ENCODE measurements at places on chromosomes 16 and 17.

- peak; percentile 77 for DNase-seq
These were observed 50.0 kb downstream of the SF3B3 start for GRCh38 chr16:70573451-70574121.

- DNase-seq, result no peak
These were observed 6.9 kb upstream of the ABAT start for GRCh38 chr16:8667492-8667891.

DNA sequence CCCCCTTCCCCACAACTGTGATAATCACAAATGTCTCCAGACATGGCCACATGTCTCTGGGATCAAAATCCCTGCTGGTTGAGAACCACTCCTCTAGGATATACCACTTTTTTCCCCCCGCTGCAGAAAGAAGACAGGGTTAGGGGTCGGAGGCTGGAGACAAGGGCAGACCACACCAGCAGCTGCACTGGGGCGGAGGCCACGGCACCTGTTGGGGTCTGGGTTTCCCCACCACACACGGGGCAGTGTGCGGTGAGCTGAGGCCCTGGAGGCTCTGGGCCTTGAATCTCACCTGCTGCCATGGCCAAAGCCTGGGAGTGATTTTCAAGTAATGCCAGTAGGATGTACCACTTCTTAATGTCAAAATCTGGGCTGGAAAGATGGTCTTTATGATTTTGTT lies 320.5 kb downstream of the SNX29 start:
- no peak for DNase-seq

GRCh38 chr16:30526137-30526822 lies at the start of gene ZNF768:
TSS of gene ZNF768 (minus strand) at chr16:30526566. CDS start at chr16:30526413, 153 bp downstream.
- no peak for DNase-seq

GRCh38 chr16:80265624-80266306 lies 275.0 kb upstream of the DYNLRB2 start:
- DNase-seq, result no peak

DNA sequence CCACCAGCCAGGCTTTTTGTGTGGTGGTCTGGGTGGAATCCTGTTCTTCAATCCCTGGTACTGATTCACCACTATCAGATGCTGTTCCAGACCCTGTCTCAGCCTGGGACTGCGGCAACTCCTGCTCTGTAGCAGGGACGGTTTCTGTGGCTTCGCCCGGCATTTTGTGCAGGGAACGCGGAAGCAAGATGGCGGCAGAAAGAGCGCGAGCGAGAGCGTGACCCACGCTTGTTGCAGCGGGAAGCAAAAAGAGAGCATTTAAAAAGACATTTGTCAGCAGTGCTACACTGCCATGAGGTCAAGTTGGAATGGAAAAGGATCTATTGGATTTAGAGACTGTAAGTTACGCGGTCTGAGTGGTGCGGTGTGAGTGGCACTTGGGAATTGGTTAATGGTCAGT lies at the start of gene NACA2:
NACA2 (minus strand) TSS at position 202 of the 400 bp plus-strand sequence; CDS start at position 163, 39 bp downstream.
- no peak for DNase-seq

GRCh38 chr16:73196670-73197069 lies 148.7 kb upstream of the ZFHX3 start:
- peak; percentile 43 for DNase-seq

DNA sequence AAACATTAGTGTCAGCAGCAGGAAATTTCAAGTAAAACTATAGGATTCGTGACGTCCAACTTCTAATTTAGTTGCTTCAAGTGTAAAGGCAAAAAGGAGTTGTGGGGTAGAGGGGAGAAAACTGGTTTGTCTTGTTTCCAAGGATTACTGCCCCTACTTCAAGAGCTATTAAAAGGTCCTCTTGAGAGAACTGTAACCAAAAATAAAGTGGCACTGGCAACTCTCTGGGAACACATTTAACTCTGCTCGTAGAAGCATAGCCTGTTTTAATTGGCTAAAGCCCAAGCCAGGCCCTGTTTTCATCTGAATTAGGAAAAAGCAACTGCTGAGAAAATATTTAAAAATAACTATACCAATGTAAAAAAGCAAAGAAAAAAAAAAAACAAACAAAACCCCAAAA lies 51.8 kb upstream of the AKAP1 start:
- DNase-seq, result no peak

- DNase-seq, result no peak
These were observed 216.1 kb upstream of the CPHXL start for GRCh38 chr16:75942351-75942750.

GRCh38 chr17:5514976-5515375 lies 28.6 kb downstream of the MIS12 start:
- no peak for DNase-seq

DNA sequence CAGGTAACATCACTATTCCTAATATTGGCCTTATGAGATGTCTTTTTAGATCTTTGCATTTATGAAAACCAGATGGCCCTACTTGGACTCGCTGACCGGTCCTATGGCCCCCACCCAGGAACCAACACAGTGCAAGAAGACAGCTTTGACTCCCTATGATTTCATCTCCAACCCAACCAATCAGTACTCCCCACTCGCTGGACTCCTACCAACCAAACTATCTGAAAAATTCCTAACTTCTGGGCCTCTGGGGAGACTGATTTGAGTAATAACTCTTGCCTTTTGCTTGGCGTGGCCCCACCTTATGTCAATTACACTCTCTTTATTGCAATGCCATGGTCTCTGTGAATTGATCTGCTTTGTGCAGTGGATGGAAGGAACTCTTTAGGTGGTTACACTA lies 828.9 kb downstream of the CDH11 start:
- DNase-seq, result no peak

DNA sequence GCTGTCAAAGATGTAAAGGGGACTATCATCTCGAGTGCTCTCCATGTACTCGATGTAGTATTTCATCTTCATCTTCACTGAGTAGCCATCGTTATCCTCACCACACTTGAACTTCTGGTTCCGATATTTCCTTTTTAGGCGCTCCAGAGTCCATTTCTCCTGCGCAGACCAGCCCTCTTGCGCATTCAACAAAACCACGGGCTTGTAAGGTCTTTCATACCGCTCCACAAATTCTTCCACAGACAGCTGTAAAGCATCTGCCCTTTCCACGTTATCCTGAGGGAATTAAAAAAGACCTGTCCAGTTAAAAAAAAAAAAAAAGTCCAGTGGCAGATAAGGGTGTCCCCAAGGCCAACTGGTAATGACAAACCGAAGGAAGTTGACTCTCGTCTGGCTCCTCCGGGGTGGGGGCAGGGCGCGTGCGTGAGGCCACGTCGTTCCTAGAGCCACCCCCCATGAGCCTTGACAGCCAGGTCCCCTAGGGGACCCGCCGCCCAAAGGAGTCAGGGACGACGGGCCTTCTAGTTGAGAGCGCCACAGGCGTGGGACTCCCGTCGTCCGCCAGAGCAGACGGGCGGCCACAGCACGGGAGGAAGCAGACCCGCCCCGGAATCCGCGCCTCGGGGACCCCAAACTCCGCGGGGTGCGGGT lies 701 bp downstream of the JMJD6 start:
- DNase-seq, result no peak

GRCh38 chr16:86225905-86226371 lies 284.4 kb upstream of the FOXF1 start:
- DNase-seq, result no peak

- DNase-seq, result no peak
These were observed 120.9 kb downstream of the METRNL start for GRCh38 chr17:83200231-83200699.

GRCh38 chr17:35947156-35947585 lies 3.7 kb upstream of the LYZL6 start:
- peak; percentile 28 for DNase-seq

GRCh38 chr16:19574615-19575014 lies 19.1 kb downstream of the VPS35L start:
- no peak for DNase-seq

DNA sequence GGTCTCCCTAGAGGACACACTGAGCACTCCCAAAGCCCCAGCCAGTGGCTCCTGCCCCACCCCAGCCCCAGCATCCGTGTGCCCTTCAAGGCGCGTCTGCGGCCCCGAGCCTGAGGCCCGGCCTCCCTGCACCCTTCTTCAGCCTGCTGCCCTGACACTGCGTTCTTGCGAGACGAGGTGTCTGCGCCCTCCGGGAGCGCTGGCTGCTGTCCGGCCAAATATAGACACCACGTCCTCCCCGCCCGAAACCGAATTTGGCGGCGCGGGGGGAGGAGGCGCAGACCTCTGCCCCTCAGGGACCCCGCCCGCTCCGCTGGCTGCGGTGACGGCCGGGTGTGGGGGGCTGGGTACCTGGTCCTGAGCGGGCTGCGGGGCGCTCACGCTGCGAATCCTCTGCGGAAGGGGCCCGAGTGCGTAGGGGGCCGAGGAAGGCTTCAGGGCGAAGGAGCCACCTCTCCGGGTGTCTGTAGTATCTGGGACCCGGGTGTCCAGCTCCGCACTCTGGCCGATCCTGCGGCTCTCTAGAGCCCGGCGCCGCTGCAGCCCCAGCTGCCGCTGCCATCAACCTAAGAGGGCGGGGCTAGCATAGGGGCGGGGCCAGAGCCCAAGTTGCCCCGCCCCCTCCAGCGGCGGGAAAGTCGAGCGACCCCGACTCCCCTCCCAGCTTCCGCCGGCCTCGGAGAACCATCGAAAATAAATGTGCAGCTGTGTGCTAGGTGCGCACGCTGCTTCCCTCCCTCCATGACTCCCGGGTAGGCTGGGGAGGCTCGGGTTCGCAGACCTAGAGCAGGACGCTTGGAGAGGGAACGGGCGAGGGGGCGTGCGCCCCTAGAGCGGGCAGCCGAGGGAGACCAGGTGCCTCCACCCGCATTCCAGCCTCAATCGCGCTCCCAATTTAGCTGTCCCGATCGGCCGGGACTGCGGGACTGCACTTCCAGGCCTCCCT lies at the start of gene CORO6:
CORO6 (minus strand) TSS at position 576 of the 946 bp plus-strand sequence. CDS start 1,491 bp downstream, outside the sequence.
- DNase-seq, result peak; percentile 29

DNA sequence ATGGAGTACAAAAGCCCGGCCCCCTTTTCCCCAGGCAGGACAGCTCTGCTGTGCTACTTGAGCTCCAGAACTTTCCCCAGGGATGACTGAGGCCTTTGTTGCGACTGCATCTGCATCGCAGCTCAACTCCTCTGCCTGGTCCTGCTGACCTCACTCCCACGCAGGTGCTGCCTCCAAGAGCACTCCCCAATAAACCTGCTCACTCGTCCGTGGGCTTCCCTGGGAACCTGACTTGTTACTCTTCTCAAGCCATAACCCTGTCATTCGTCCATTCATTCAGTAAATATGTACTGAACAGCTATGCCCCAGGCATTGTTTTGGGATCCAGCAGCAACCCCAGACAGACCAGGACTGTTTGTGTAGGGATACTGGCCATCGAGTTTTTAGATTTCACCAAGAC lies 11.6 kb upstream of the RMI2 start:
- DNase-seq, result peak; percentile 93

GRCh38 chr16:50137268-50137667 lies 15.8 kb upstream of the TENT4B start:
- DNase-seq, result no peak

GRCh38 chr17:57935833-57936807 lies 19.1 kb downstream of the CUEDC1 start:
- no peak for DNase-seq

GRCh38 chr16:59181821-59182420 lies 447.8 kb upstream of the GOT2 start:
- no peak for DNase-seq

- peak; percentile 38 for DNase-seq
These were observed at the start of gene KSR1 for GRCh38 chr17:27455914-27456680. TSS of gene KSR1 (plus strand) at chr17:27456448. CDS start at chr17:27456644, 196 bp downstream.

DNA sequence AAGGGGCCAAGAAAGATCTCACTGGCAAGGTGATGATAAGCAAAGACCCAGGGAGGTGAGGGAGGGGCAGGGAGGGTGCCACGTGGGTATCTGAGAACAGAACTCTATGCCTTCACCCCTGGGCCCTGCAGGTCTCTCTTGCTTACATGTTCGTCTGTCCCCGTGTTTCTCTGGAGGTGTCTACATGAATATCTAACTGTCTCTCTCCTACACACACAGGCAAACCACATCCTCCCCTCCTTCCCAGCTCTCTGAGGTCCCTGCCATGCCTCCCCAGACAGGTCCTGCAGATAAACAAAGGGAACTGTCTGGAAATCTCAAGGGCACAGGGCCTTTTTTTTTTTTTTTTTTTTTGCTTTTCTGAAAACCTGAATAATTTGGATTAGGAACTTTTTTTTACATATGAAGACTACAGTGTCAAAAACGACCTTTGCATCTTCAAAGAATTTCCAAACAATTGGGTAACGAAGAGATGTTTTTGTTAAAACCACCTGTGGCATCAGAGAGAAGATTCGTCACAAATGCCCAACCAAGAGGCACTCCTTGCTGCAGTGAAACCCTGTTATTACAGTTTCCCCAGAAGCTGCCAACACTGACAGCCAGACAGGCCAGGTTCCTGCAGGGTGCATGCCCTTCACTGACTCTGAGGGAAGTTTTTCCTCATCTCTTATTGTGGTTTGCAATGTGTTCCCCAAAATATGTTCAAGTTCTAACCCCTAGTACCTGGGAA lies 17.8 kb downstream of the PLLP start:
- DNase-seq, result peak; percentile 55

DNA sequence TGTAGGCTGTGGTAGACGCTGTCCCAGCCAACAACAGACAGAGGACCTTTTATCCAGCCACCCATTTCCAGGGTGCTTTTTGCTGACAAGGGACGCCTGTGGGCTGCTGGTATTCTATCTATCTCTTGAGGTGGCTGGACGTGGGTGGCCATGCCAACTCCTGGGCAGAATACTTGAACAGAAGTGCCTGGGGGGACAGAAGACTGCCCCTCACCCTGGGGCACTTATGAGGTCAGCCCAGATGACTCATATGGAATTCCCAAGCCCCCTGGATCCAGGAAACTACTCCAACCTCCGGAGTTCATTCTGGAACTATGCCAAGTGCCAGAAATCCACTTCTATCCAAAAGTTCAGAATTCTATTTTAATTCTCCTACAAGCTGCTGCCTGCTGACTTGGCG lies 61.3 kb downstream of the CDRT4 start:
- DNase-seq, result no peak

DNA sequence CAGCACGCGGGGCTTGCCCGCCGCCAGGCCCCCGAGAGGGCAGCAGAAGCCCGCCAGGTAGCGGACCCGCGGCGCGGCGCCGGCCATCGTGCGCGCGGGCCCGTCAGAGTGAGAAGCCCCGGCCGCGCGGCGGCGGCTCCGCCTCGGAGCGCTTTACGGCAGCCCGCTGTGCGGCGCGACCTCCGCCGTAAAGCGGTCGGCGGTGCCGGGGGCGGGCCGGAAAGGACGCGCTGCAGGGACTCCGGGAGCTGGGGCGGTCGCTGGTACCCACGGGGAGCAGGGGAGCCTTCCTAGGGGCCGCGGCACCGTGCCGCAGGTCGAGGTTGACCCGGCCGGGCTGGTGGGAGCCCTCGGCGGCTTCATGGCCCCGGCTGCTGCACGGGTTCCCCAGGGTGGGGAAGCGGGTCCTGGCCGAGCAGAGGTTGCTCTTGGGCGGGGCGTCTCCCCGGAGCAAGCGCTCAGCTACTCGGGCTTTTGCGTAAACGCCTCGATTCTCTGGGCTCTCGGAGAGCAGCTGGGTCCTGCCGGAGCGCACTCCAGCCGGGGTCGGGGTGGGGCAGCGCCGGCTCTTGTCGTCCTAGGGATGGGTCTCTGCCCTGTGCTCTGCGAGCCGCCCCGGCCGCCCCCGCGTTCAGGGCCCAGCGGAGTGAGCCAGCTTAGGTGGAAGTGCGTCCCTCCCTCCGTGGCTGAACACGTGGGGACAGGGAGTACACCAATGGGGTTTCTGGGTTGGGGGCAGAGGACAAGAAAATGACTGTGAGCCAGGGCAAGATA lies at the start of gene FAAP100:
FAAP100 (minus strand) TSS at position 110 of the 774 bp plus-strand sequence; CDS start at position 87, 23 bp downstream.
- peak; percentile 52 for DNase-seq
